Subcutaneous adipose tissue (tissue), 4 donors: ENCODE measurements at places on chromosomes 13 and 19. TPM values are rescaled to one million over a fixed set of nuclear protein-coding genes. Genes with fewer than 3 reads are reported as not detected.

The MEDAG gene
- 168 TPM for total RNA-seq

The PCDH17 gene
- 2.4 TPM for total RNA-seq

The ZNF506 gene
- total RNA-seq: 37.7 TPM

The SHANK1 gene
- total RNA-seq: not detected

The SIAH3 gene
- total RNA-seq: not detected

The DCT gene
- 0.16 TPM for total RNA-seq

The TLE6 gene
- not detected for total RNA-seq

The COG6 gene
- 16.8 TPM for total RNA-seq

The CGB5 gene
- not detected for total RNA-seq

The ZNF667 gene
- 3.1 TPM for total RNA-seq

The ZC3H13 gene
- 58.9 TPM for total RNA-seq

The MYO1F gene
- total RNA-seq: 32.4 TPM

The GPX4 gene
- 2,299 TPM for total RNA-seq

The PSG4 gene
- not detected for total RNA-seq

The LILRA1 gene
- total RNA-seq: 4.8 TPM

The YIF1B gene
- 14.5 TPM for total RNA-seq

The C19orf38 gene
- total RNA-seq: 0.98 TPM

The C1QTNF9 gene
- 2.0 TPM for total RNA-seq

The PTPRS gene
- total RNA-seq: 261 TPM

The NCR1 gene
- 0.85 TPM for total RNA-seq

The CASP14 gene
- total RNA-seq: not detected

The ZNF540 gene
- 2.1 TPM for total RNA-seq

The ATP7B gene
- 6.8 TPM for total RNA-seq

The NCAN gene
- not detected for total RNA-seq

The IRF2BP1 gene
- 9.5 TPM for total RNA-seq
